ENCODE measurements at places on chromosomes 11 and 22.

DNA sequence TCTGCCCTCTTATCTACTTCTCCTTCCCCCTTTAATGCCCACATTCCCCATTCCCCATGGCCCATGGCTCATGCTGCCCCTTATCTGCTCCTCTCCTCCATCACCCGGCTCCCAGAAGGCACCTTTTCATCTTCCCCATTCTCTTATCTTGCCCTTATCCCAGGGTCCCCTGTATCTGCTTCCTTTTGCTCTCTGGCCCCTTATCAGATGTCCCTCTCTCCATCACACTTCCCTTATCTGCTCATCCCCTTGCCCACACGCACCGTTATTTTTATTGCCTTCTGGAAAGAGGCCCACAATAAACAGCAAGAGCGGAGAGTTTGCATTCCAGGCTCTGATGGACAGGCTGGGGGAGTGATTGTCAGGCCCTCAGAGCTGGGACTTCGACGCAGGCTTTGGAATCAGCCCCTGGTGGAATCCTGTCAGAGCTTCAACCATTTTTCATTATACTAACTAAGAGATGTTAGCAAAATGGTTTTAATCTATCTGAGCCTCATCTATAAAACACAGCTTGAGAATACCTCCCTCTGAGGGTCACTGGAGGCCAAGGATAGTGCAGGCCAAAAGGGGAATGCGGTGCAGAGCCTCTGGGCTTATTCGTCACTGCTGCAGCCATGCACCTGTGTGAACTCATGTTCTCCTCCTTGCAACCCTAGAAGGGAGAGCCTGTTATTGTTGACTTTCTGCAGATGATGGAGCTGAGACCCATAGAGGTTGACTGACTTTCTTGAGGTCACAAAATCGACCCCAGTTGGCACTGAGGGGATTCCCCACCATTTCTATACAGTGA is 37.0 kb upstream of the LRRC55 start:
- DNase-seq = no peak

DNA sequence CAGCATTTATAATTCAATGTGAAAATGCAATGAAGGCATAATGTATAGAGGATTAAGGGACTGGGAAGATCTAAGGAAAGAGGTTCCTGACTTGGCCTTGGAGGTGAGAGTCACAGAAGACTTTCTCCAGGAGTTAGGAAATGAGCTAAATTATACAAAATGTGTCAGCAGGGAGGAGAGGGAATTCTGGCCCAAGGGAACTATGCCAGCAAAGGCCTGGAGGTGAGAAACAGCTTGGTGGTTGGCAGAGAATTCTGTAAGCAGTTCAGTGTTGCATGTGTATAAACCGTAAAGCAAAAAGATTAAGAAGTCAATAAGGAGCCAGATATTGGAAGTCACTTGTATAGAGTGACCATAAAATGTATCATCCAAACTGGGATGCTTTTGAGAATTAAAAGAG is 142.2 kb upstream of the SESN3 start:
- DNase-seq = no peak

- DNase-seq = no peak
These were observed 35.5 kb upstream of the SLC22A24 start for GRCh38 chr11:63179432-63180041.

GRCh38 chr11:130037058-130037457 is 32.6 kb upstream of the APLP2 start:
- no peak for DNase-seq

DNA sequence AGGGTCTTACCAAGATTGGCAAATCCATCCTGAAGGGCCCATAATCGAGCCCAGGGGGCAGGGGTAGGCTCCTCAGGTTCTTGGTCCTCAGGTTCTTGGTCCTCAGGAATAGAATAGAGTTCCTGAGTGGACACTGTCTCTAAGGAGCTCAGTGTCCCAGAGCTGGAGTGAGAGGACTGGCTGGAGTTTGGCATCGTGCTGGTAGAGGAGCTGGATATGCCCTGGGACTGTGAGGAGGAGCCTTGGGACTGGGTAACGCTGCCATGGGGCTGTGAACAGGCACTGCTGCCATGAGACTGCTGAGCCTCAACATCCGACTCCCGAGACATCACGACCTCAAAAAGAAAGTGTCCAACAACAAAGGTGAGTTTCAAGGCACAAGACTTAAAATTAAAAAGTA is 7.2 kb downstream of the CHEK2 start:
- no peak for DNase-seq

DNA sequence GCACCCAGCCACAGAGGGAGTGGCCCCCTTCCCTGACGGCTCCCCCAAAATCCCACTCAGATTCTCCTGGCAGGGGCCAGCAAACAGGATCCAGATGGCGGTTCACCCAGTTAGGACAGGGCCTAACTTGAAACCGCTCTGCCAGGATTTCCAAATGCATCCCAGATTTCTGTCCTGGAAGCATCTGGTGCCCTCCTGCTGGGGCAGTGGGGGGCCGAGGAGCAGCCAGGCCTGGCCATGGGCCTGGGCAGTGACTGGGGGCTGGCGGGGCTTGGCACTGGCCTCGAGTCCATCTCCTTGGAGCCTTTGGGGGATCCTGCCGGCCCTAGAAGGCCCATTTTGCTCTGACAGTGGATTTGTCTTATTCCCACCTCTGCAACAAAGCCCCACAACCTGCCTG is 17.9 kb upstream of the EMID1 start:
- DNase-seq = no peak

DNA sequence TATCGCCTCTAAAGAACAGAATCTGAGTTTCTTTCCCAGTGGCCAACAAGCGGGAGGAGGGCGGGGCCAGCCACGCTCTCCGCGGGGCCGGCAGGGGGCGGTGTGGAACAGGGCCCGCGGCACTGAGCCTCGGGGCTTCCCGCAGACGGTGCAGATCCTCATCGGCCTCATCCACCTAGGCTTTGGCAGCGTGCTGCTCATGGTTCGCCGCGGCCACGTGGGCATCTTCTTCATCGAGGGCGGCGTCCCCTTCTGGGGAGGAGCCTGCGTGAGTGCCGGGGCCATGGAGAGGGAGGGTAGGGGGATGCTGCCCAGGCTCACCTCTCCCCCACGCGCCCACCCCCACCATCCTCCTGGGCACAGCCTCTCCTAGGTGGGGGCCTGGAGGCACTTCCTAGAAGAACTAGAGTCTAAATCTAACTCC is 10.7 kb downstream of the MS4A15 start:
- peak; percentile 40 for DNase-seq

DNA sequence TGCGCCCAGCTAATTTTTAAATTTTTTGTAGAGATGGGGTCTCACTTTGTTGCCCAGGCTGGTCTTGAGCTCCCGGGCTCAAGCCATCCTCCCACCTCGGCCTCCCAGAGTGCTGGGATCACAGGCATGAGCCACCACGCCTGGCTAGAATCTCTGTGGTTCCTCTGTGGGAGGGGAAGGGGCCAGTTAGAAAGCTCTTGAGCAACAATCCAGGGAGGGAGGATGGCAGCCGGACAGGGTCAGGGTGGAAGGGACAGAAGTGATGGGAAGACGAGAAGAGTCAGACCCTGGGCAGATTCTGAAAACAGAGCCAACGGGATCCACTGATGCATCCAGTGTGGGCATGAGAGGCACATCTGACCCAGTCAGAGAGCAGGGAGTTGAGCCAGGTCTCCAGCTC is 38.9 kb upstream of the MN1 start:
- no peak for DNase-seq

DNA sequence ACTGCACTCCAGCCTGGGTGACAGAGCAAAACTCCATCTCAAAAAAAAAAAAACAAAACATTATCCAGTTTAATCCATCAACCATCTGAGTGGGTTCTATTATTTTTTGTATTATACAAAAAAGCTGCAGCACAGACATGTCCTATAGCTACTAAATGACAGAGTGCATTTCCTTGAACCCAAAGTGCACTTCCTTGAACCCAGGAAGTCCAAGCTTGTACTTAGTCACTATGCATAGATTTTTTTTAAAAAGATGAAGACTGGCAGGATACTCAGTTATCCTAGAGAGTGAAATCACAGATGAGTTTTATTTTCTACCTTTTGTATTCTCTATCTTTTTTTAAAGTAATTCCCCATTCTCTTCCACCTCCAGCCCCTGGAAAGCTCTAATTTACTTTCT is 8.0 kb upstream of the RRAS2 start:
- no peak for DNase-seq

- DNase-seq = no peak
These were observed 118.0 kb downstream of the PHF21B start for GRCh38 chr22:44891791-44892190.

- DNase-seq = no peak
These were observed 45.2 kb downstream of the CLPB start for GRCh38 chr11:72389116-72389515.

DNA sequence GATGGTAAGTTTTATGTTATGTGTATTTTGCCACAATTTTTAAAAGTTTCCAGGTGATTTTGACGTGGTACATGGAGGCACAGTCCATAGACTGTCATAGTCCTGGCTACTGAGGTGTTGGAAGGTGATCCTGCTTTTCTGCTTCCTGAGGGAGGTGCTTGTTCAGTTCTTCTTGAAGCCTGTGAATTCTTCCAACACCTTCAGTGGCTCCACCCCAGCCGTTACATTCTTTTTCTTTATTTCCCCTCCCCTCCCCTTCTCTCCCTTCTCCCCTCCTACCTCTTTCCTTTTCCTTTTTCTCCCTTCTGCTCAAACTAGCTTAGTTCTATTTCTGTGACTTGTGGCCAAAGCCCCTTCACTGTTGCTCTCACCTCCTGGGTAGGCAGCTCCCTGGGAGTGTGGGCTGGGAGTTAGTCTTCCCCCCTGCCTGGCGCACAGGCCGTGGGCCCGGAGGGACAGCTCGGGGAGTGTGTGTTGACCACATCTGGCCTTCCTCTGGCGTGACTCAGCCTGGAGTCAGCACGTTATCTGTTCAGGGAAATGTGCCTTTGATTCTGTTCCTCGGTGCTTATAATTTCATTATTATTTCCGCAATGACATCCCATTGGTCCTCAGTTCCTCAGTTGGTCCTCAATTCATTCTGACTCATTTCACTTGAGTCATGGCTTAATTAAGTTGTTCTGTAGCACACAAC is 566.2 kb downstream of the TBC1D22A start:
- no peak for DNase-seq

- no peak for DNase-seq
These were observed 1.2 kb downstream of the DSCAML1 start for GRCh38 chr11:117795638-117796455.

DNA sequence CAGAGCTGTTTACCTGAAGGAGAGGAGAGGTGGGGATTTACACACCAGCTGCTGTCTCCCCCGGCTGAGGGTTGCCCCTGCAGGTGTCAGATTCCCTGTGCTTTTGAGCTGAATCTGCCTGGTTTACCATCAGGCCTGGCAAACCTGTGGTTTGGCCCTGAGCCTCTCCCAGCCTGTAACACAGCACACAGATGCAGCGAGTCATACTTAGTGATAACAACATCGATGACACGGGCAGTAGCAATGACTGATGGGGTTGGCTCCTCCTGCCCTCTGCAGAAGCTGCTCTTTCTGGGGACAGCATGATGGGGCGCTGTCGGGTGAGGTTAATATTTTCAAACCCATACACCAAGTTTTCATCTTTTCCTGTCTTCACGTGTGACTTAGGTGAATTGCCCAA is 380.0 kb upstream of the B3GAT1 start:
- no peak for DNase-seq

DNA sequence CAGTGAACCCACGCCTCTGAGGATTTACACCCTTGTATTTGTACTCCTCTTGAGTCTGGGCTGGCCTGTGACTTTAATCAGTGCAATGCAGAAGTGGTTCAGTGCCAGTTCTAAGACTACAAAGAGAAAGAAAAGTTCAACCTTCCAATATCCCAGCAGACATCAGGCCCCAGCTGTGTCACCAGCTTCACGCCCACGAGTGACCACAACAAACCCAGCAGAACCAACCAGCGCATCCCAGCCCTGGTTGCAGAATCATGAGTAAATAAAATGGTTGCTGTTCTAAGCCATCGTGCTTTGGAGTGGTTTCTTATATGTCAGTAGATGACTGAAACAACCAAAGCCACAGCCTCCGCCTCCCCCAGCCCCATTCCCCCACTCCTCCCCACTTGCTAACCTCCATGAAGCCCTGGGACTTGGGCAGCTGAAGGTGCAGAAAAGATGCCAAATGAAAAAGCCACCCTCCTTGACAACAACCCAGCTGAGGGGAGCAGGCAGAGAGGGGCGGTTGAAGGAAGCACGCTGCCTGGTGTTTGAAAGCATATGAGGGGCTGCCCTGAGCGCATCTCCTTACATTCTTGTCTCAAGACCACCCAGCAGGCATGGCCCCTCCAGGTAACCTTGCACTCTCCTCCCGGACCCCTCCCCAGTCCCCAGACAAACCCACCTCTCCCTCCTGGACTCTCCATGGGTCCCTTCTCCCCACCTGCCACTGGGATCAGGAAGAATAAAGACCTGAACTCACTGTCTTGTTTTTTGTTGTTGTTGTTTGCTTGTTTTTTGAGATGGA is 20.9 kb downstream of the TSKU start:
- peak; percentile 74 for DNase-seq

DNA sequence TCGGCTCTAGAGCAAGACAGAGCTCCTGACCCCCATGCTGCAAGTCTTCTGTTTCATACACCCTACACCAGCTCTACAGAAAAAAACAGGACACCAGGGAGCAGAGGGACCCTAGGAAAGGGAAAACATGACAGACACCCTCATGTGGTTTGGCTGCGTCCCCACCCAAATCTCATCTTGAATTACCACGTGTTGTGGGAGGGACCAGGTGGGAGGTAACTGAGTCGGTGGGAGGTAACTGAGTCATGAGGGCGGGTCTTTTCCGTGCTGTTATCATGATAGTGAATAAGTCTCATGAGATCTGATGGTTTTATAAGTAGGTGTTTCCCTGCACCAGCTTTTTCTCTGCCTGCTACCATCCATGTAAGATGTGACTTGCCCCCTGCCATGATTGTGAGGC is 6.6 kb upstream of the C22orf39 start:
- DNase-seq = no peak

DNA sequence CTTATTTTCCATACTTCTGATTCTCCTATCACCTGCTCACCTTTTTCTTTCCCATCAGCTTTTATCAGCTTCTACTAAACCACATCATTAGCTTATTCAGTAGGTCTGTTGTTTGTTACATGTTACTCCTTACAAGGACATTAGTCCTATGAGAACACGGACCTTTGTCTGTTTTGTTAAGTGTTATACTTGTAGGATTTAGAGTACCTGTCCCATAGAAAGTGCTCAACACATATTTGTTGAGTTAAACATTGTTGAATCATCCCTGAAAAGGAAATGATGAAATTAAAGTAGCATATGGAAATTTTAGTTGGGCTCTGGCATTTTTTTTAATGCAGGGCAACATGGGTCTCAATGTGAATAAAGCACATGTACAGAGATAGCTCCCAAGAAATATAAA is 222.1 kb upstream of the CARD18 start:
- no peak for DNase-seq

GRCh38 chr22:23520863-23521440 is 59.1 kb downstream of the IGLL1 start:
- DNase-seq = no peak

DNA sequence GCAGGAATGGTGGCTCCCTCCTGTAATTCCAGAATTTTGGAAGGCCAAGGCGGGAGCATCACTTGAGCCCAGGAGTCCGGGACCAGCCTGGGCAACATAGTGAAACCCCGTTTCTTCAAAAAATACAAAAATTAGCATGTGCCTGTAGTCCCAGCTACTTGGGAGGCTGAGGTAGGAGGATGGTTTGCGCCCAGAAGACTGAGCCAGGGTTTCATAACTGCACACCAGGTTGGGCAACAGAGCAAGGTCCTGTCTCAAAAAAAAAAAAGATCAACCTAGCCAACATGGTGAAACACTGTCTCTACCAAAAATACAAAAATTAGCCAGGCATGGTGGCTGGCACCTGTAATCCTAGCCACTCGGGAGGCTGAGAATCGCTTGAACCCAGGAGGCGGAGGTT is 6.4 kb downstream of the A4GALT start:
- no peak for DNase-seq

Measured in activated naive CD8-positive, alpha-beta T cell treated with anti-CD3 and anti-CD28 coated beads, Interleukin-2, amount 50 U/mL, for 24 hours (primary cell).